ENCODE measurements at places on chromosomes 1 and 21.

- H3K36me3 ChIP-seq: no peaks in the 10 kb centered on the region
- no peak overlapping the region for H3K4me3 ChIP-seq
- H3K27me3 ChIP-seq: no peaks in the 10 kb centered on the region
- no peaks in the 10 kb centered on the region for H3K4me1 ChIP-seq
- no peak overlapping the region for H3K27ac ChIP-seq
Observed at GRCh38 chr1:112033439-112034120, 44.1 kb upstream of the KCND3 start.

GRCh38 chr1:25698252-25698651, 81.7 kb downstream of the MAN1C1 start:
- H3K4me1 ChIP-seq: peaks cover 50% of the 10 kb centered on the region
- H3K36me3 ChIP-seq: no peaks in the 10 kb centered on the region
- no peak overlapping the region for H3K27ac ChIP-seq
- no peak for DNase-seq
- H3K4me3 ChIP-seq: no peak overlapping the region

GRCh38 chr1:15249081-15249480, 2.1 kb downstream of the FHAD1 start:
- DNase-seq: no peak
- peaks cover 28% of the 10 kb centered on the region for H3K4me1 ChIP-seq
- no peak overlapping the region for H3K27ac ChIP-seq
- no peaks in the 10 kb centered on the region for H3K36me3 ChIP-seq
- no peak overlapping the region for H3K4me3 ChIP-seq
- no peaks in the 10 kb centered on the region for H3K27me3 ChIP-seq

DNA sequence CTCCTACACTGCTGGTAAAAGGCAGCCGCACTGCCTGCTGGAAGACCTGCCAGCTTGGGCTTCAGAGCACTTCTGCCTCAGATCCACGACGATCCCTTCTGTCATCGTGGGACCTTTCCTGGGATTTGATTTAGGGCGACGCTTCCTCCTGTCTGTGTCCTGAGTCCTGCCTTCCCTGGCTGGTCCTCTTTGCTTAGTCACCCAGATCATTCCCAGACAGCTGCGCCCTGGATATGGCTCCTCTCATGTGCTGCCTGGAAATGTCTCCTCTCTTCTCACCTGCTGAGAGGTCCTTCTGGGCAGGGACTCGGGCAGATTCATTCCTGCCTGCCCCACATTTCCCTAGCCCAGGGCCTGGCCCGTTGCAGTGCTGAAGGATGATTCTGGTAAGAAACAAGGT, 72.4 kb upstream of the POU3F1 start:
- no peak overlapping the region for H3K4me3 ChIP-seq
- H3K27me3 ChIP-seq: no peaks in the 10 kb centered on the region
- no peaks in the 10 kb centered on the region for H3K36me3 ChIP-seq
- DNase-seq: no peak
- H3K4me1 ChIP-seq: peaks cover 6% of the 10 kb centered on the region

- H3K27me3 ChIP-seq: no peaks in the 10 kb centered on the region
- no peak for DNase-seq
- H3K27ac ChIP-seq: no peak overlapping the region
- no peaks in the 10 kb centered on the region for H3K36me3 ChIP-seq
- no peak overlapping the region for H3K4me3 ChIP-seq
- H3K4me1 ChIP-seq: no peaks in the 10 kb centered on the region
Observed at GRCh38 chr1:229778794-229779193, 152.7 kb downstream of the URB2 start.

DNA sequence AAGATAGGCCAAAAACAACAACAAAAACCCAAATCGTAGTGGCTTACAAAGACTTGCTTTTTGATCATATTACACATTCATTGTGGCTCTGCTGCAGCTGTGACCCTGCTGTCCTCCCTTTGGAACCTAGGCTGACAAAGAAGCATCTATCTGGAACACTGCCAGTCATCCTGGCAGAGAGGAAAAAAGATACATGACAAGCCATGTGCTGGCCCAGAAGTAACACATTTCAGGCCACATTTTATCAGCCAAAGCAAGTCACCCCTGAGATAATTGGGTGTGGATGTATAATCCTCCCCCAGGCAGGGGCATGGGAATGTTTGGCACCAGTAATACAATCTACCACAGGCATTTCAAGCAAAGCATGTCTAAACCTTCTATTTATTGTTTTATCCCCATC, 37.2 kb upstream of the AGO1 start:
- no peaks in the 10 kb centered on the region for H3K27me3 ChIP-seq
- no peak for DNase-seq
- no peaks in the 10 kb centered on the region for H3K36me3 ChIP-seq
- no peak overlapping the region for H3K27ac ChIP-seq
- no peak overlapping the region for H3K4me3 ChIP-seq

DNA sequence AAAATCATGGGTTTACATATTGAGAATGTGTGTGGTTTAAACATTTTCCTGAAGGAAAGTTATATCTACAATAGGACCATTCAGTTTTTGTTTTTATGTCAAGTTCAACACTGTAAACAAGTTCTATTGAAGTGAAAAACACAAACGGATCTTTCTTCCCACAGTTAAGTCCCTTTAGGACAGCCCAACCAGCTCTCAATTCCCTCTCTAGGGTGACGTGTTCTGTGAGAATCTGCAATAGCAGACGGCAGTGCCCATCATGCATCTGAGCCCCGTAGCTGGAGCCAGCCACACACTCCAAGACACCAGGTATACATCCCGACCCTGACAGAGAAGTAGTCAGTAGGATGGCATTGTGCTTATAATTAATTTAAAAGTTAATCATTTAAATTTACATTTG, 26.3 kb upstream of the IVNS1ABP start:
- H3K4me3 ChIP-seq: no peak overlapping the region
- no peaks in the 10 kb centered on the region for H3K36me3 ChIP-seq
- no peak for DNase-seq
- no peaks in the 10 kb centered on the region for H3K4me1 ChIP-seq
- H3K27ac ChIP-seq: no peak overlapping the region

DNA sequence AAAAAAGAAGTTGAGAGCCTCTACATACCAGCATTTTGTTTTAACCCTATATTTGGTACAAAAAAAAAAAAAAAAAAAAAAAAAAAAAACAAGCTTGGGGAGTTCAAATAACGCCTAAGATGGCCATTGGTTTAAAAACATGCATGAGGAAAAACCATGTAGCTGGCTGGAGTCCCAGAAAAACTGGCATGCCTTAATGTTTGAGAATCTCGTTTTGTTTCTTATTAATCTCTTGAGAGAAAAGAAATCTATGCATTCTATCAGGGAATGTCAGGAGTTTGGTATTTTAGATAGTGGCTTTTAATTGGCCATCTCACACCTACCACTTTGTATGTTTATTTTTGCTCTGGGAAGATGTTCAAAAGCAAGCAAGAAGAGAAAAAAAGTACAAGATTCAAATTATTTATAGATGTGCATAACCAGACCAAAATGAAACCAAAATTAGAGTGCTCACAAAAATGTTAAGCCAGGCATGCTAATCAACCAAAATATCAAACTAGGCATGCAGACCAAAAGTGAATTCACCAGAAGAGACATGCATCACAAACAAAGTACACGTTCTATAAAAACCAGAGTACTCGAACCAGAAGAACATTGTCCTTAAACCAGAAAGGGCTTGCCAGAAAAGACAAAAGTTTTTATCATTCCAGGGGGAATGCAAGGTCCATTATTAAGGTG, 156.6 kb downstream of the AK5 start:
- no peaks in the 10 kb centered on the region for H3K27me3 ChIP-seq
- DNase-seq: no peak
- no peaks in the 10 kb centered on the region for H3K36me3 ChIP-seq
- no peak overlapping the region for H3K27ac ChIP-seq
- no peaks in the 10 kb centered on the region for H3K4me1 ChIP-seq

- no peaks in the 10 kb centered on the region for H3K36me3 ChIP-seq
- H3K4me3 ChIP-seq: no peak overlapping the region
- no peaks in the 10 kb centered on the region for H3K4me1 ChIP-seq
- H3K27me3 ChIP-seq: no peaks in the 10 kb centered on the region
- no peak for DNase-seq
- no peak overlapping the region for H3K27ac ChIP-seq
Observed at GRCh38 chr1:150761801-150762200, 3.8 kb downstream of the CTSS start.

GRCh38 chr1:166914111-166914510, 38.0 kb upstream of the TADA1 start:
- H3K27me3 ChIP-seq: peaks cover 9% of the 10 kb centered on the region
- no peak for DNase-seq
- no peaks in the 10 kb centered on the region for H3K4me1 ChIP-seq
- H3K27ac ChIP-seq: no peak overlapping the region
- H3K36me3 ChIP-seq: 0 out of 2 replicates have a peak, but pooled peaks cover 3% of the 10 kb centered on the region

- peak overlapping the region; percentile 39 for H3K4me3 ChIP-seq
- peaks cover 51% of the 10 kb centered on the region for H3K4me1 ChIP-seq
- DNase-seq: peak; percentile 61
- H3K36me3 ChIP-seq: no peaks in the 10 kb centered on the region
- peaks cover 100% of the 10 kb centered on the region for H3K27me3 ChIP-seq
- no peak overlapping the region for H3K27ac ChIP-seq
Observed at GRCh38 chr1:220891224-220892085, 12.2 kb downstream of the HLX start.

GRCh38 chr1:51519865-51520699, 1.0 kb upstream of the EPS15 start:
- no peak for DNase-seq
- peaks cover 11% of the 10 kb centered on the region for H3K4me1 ChIP-seq
- no peaks in the 10 kb centered on the region for H3K36me3 ChIP-seq
- H3K27ac ChIP-seq: no peak overlapping the region

DNA sequence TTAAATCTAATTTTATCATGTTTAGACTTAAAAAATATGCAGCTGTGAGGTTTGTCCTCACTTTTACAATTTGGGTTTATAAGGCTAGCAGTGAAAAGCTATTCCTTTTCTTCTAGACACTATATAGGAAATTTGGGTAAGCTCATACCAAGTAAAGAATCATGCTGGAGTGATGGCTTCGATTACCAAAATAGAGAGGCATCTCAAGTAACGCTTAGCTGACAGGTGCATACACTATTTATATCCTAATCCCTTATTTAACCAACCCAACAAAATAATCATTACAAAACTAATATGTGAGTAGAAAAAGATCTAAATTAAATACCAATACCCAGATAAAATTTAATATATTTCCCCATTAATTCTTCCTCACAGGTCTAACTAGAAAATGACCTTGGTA, 193.2 kb downstream of the LHX8 start:
- H3K36me3 ChIP-seq: no peaks in the 10 kb centered on the region
- H3K4me3 ChIP-seq: no peak overlapping the region
- no peak overlapping the region for H3K27ac ChIP-seq
- no peak for DNase-seq

DNA sequence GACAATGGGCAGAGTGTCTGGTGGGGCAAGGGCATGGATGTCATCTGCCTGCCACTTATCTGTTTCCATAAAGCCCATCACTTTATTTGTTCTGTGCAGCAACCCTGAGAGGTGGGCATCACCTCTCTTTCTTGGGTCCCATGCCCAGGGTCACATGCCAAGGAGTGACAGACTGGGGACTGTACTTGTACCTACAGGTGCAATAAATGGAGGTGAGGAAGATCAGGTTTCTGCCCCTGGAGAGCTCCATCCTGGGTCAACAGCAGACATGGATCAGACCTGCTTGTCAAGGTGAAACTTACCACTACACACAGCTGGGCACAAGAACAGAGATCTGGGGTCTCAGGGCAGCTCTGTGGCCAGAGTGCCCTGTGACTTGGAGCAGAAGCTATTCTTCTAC, 18.4 kb upstream of the PRDM16 start:
- no peak for DNase-seq
- no peak overlapping the region for H3K27ac ChIP-seq
- H3K4me3 ChIP-seq: no peak overlapping the region
- H3K27me3 ChIP-seq: 0 out of 2 replicates have a peak, but pooled peaks cover 5% of the 10 kb centered on the region
- no peaks in the 10 kb centered on the region for H3K36me3 ChIP-seq

- no peak for DNase-seq
- H3K4me3 ChIP-seq: no peak overlapping the region
- H3K36me3 ChIP-seq: no peaks in the 10 kb centered on the region
- H3K4me1 ChIP-seq: no peaks in the 10 kb centered on the region
- no peaks in the 10 kb centered on the region for H3K27me3 ChIP-seq
Observed at GRCh38 chr1:53365437-53366063, 37.7 kb upstream of the LRP8 start.

DNA sequence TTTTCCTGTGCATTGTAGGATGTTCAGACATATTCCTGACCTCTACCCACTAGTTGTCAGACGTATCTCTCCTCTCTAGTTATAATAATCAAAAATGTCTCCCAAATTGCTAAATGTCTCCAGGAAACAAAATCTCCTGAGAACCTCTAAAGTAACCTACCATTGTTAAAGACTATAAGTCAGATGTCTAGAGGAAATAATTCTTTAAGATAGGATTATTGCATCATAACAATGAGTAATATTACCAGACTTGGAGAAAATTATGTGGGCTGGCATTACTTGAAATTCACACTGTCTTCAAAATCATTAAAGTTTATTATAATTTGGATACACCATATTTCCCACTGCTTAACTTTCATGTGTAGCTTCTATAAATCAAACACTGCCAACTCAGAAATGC, 643.0 kb upstream of the ADGRL2 start:
- H3K4me1 ChIP-seq: peaks cover 12% of the 10 kb centered on the region
- no peak overlapping the region for H3K27ac ChIP-seq
- no peak overlapping the region for H3K4me3 ChIP-seq
- DNase-seq: no peak
- no peaks in the 10 kb centered on the region for H3K27me3 ChIP-seq
- H3K36me3 ChIP-seq: no peaks in the 10 kb centered on the region

GRCh38 chr1:23217421-23218115, at the start of gene HTR1D:
HTR1D (minus strand) TSS chr1:23217502; CDS start chr1:23194219, 23,283 bp downstream.
- H3K4me3 ChIP-seq: peak within 1 kb of the TSS; percentile 84
- peak; percentile 88 for DNase-seq
- H3K4me1 ChIP-seq: peaks cover 20% of the 10 kb centered on the region
- H3K27ac ChIP-seq: no peak within 1 kb of the TSS
- H3K27me3 ChIP-seq: peaks cover 18% of the 10 kb centered on the region

DNA sequence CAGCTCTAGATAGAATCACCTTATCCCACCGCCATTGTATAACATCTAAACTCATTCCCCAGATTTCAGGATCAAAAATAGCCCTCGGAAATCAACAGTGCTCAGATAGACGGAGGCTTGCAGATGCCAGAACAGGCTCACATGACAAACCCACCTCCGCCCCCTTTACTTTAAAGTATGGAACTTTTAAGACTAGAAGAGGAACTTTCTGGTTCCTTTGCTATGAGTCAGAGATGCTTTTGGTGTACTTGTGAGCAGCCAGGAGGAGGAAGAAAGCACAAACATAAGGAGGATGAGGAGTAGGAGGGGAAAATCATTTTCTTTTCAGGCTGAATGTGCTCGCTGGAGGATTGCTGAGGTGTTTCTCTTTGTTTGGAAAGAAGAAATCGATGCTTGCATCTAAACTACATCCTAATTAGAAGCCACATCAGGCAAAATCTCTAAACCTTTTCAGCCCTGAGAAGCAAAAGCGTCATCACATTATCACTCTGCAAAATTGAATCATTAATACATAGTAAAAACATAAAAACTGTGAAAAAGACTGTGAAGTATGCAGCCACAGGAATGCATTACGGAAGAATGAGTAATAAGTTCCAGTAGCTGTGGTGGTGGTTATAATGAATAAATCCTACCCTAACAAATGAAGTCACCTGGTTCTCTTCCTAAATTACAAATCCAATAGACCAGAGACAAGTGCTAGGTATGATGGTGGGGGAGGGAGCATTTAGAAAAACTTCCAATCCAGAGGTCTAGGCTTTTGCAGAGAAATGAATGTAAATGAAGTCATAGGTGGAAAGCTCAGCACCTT, 251.3 kb downstream of the KCNH1 start:
- no peak overlapping the region for H3K4me3 ChIP-seq
- no peak for DNase-seq
- no peaks in the 10 kb centered on the region for H3K27me3 ChIP-seq
- H3K27ac ChIP-seq: no peak overlapping the region

All from GM23338 (cell line).